Activated T-cell treated with anti-CD3 and anti-CD28 coated beads, Interleukin-2, amount 50 U/mL, for 1 hour (primary cell): ENCODE measurements at places on chromosomes 3 and 15.

GRCh38 chr15:29917600-29918597 is 95.6 kb upstream of the TJP1 start:
- no peak for DNase-seq

DNA sequence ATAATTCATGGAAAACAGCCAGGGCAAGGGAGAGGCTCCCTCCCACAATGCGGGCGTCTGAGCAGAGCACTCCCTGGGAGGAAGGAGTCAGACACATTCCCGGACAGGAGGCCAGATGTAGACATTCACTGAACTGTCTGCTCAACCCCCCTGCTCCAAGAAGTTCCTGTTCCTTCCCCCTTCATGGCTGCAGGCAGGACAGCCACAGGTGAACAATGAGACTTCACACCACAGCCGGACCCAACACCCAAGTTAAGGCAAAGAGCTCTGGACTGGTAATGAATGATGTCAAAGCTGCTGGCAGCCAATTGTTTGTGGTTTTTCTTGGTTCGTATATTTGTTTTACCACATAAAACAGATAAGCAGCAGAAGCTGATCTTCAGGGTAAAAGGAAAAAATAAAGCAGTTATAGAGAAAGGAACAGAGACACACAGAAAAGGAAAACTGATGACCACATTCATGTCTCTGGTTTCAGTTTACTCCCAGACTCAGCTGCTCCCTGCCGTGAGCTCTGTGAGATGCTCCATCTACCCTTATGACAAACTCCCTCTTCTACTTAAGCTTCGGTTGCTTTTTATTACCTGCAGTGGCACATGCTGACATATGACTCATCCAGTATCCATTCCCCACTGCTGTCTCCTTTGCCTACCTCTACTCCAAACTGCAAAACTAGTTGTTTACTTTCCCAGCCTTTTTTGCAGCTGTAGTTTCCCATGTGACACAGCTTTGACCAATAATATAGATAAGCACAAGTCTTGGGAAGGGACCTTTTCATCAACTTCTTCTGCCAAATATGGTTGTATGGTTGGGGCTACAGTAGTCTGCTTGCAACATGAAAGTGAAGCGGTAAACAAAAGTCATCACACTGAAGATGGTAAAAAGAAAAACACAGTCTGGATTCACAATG is 33.1 kb downstream of the DZIP1L start:
- no peak for DNase-seq

- DNase-seq = no peak
These were observed 166.0 kb downstream of the ABHD5 start for GRCh38 chr3:43856761-43857160.

- DNase-seq = no peak
These were observed 1.9 kb downstream of the CD200 start for GRCh38 chr3:112334691-112335433.

DNA sequence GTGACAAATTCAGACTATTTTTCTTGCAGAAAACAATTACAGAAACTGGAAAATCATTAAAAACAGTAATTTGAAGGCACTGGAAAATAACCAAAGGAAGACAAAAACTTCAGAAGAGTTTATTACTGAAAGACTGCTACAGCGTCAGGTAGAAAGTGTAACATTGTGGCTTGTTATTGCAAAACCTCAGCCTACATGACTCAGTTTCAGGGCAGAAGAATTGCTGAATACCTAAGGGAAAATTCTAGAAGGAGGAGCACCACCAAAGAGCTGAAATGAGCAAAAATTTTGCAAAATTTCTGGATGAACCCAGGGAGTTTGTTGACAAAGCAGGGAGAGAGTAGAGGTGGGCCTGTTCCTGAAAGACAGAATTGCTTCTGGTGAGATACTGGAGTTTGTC is 219.6 kb downstream of the C3orf38 start:
- DNase-seq = no peak

DNA sequence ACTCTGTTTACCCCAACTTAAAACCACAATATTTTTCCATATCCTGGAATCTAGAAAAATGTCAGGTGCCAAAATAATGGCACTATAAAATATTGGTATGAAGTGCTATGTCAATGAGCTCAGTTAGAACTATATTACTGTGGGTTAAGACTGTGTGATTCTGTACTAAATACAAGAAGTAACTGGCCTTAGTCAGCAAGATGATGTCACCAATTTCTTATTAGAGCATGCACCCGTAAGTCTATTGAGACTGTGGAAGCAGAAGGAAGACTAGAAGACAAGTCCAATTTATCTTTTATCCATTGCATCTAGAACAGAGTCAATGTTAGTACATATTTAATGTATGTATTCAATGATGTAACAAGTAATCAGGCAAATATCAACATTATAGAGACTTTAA is 25.0 kb downstream of the LRRC58 start:
- no peak for DNase-seq

GRCh38 chr15:78537266-78537905 is 2.9 kb upstream of the PSMA4 start:
- DNase-seq = no peak

GRCh38 chr3:14199641-14200040 is 21.0 kb downstream of the LSM3 start:
- no peak for DNase-seq

GRCh38 chr3:8095724-8096123 is 405.9 kb upstream of the LMCD1 start:
- no peak for DNase-seq

- DNase-seq = no peak
These were observed 350.1 kb upstream of the ADAMTS9 start for GRCh38 chr3:65037861-65038260.

DNA sequence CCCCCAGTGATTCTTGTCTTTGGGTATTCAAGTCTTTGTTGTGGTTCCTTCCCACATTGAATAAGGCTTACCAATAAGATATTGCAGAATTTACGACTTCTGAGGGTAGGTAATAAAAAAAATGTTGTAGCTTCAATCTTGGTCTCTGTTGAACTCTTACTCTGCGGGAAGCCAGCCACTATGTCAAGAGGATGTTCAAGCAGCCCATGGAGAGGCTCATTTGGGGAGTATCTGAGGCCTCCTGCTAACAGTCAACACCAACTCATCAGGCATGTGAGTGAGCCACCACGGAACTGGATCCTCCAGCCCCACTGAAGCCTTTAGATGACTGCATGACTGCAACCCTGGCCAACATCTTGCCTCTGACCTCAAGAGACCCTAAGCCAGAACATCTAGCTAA is 3.2 kb upstream of the TBC1D23 start:
- no peak for DNase-seq

DNA sequence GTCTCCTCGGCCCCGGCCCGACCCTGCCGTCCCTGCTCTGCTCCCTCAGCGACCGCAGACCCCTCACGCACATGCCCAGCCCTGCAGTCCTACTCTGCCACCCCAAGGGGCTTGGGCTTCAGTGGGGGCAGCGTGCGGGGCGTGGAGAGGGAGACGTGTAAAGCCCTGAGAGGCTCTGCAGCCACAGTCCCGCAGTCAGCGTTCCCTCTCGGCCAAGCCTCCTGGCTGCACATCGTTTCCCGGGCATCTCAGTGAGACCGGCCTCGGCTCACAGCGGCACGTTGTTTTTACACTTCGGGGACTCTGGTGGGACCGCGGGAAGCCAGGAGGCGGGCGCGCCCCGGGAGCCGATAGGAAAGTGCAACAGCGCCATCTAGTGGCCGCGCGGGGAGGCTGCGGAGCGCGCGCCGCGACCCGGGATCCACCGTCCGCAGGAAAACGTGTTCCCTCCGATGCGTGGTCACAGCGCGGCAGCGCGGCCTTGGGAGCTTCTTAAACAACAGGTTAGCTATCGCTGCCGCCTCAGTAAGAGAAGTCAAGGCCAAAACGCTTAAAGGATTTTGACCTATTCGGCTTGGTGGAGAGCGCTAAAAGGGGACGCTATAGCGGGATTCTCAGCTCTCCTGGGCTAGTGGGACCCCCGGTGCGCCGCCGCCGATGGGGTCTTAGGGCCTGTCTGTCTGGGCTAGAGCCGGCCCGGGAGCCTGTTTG is 226.8 kb upstream of the IGF1R start:
- peak; percentile 69 for DNase-seq

DNA sequence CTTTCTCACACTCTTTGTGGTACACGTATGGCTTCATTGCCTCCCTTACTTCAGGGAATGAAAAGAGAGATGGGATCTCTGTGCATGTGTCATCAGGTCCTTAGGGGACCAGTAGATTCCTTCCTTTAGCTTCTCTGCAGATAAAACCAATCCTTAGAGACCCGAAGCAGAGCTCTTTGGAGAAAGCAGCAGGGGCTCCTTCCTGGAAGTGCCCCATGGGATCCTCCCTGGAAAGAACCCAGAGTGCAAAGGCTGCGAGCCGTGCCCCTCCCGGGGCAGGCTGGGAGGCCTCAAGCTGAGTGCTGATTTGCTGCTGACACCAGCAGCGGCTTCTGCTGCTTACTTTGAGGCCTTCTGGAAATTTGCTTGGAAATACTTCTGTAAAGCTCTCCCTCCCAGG is 328.6 kb upstream of the RGMA start:
- no peak for DNase-seq

GRCh38 chr3:29282427-29283230 is 1.8 kb downstream of the RBMS3 start:
- no peak for DNase-seq

- no peak for DNase-seq
These were observed 2.1 kb downstream of the IDH2 start for GRCh38 chr15:90099868-90100831.

DNA sequence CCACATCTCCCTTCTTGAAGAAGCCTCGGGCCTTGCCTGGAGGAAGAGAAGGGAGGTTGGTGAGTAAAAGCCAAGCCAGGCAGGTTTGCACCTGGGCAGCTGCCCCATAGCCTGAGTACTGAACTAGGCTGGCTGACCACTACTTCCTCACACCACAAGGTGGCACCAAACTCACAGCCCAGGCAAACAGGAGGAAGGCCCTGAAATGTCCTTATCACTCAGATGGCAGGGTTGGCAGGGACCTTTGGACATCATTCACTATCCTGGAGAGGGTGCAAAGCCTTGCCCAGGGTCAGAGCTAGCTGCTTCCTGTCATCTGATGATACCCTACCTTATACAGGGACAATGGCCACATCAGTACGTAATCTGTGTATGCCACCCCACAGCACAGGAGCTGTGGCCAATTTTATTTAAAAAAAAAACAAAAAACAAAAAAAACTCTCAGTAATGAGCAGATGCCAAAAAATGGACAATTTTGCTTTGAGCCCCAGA is 2.2 kb upstream of the GRAMD2A start:
- DNase-seq = peak; percentile 79

GRCh38 chr3:135084405-135084804 is 289.3 kb downstream of the EPHB1 start:
- no peak for DNase-seq

GRCh38 chr3:157498371-157498770 is 4.8 kb downstream of the VEPH1 start:
- no peak for DNase-seq

DNA sequence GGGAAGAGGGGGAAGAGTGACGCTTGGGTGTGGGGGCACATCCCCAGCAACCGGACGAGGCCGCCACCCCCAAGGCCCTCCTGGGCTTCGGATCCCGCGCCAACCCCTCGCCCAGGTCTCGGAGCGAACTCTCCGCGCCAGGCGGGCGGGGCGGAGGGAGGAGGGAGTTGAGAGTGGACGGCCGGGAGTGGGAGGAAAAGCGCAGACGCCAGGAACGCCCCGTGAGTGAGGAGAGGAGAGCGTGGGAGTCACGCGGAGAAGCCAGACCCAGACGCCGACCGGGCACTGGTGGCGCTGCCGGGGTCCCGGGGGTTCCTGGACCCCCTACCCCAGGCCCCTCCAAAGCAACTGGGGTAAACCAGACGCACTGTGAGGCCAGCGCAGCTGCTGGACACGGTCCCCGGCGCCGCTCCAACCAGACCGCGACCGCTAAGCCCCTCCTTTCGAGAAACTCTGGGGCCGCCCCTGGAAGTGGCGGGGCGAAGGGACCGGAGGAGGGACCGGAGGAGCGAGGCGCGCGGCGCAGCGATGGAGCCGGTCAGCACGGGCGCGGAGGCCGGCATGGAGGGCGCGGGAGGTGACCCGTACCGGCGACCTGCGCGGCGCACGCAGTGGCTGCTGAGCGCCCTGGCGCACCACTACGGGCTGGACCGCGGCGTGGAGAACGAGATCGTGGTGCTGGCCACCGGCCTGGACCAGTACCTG is at the start of gene EFCC1:
Gene EFCC1 (plus strand): TSS at position 204 of the 705 bp plus-strand sequence. CDS start 325 bp downstream, at position 529.
- peak; percentile 27 for DNase-seq

GRCh38 chr3:24628523-24629258 is 134.0 kb upstream of the THRB start:
- DNase-seq = no peak

DNA sequence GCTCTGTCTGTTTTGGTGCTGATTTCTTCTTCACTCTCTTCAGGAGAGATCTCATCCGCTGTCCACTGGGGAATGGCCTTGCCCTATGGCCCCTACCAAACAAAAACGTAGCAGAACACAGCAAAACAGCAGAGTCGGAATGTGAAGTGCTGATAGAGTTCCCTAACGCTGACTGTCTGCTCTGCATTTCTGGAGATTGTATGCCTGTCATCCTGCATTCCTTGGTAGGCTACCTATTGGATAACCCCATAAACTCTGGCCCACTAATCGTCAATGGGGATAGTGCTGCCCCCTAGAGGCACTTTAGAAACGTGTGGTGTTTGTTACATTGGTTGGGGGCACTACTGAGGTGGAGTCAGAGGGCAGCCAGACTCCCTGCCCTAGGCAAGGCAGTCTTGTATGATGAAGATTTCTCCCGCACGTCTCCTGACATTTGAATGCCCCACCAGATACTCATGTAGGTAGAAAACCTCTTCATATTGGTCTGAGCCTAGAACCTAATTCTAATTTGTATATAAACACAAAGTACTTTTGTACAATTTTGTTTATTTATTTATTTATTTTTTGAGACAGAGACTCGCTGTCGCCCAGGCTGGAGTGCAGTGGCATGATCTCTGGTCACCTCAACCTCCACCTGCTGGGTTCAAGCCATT is 15.6 kb upstream of the MAGEF1 start:
- peak; percentile 41 for DNase-seq

DNA sequence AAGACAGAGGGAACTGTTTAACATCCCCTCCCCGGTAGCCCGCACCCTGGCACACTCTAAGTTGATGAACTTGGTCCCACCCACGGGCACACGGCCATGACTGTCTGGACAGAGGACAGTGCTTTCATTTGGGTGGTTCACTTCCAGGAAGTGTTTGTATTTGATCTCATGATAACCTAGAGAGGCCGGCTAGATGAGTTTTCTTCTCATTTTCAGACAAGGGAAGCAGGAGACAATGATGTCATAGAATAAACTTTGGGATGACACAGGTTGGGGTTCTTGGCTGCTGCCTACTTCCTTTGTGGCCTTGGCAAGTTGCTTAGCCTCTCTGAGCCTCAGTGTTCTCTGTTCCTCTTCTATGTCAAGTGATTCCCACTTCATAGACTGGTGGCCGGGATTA is 16.1 kb upstream of the LYSMD4 start:
- DNase-seq = no peak
